ENCODE measurements at places on chromosomes 16 and 17.

DNA sequence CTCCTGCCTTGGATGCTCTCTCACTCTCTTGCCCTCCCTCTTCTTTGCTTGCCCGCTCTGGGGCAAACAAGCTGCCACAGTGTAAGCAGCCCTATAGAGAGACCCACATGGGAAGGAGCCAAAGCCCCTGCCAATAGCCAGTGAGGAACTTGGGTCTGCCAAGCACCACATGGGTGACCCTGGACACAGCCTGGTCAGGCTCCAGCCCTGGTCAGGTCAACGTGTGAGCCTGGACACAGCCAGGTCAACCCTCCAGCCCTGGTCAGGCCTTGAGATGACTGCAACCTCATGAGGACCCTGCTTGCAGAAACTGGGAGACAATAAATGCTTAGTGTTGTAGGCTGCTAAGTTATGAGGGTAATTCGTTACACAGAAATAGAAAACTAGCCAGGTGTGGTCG lies 14.3 kb upstream of the PHOSPHO1 start:
- DNase-seq: no peak

GRCh38 chr16:50198802-50199403 lies 45.8 kb downstream of the TENT4B start:
- DNase-seq: no peak

GRCh38 chr17:74484066-74484465 lies 17.6 kb downstream of the CD300A start:
- DNase-seq: no peak

- DNase-seq: no peak
Observed at GRCh38 chr16:20826039-20826566, 19.8 kb downstream of the REXO5 start.

DNA sequence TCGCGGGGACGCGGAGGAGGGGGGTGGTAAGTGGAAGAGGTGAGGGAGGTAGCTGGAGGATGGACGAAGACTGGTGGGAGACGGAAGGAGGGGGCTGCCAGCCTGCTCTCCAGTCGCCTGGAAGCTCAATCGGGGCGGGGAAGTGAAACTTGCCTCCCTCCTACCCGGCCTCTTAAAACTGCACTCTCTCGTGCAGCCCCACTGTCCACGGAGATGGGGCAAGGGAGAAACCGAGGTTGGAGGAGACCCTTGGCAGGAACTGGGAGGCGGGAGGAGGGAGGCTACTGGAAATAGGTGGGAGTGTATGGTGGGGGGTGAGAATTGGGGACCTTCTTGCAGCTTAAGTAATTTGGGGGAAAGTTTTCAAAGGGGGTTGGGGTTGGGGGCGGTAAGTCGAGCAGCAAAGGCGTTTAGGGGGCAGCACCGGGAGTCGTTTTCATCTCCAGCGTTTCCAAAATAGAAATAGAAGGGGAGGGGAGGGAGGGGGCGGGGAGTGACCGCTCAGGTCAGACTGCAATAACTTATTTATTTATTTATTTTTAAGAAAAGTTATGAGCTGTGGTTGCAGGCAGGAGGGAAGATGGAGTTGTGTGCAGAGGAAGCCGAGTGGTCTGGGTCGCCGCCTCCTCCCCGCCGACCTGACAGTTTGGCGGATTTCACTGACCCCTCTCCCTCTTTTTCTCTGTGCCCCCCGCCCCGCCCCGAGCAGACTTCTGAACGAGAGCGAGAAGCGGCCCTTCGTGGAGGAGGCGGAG lies 1.4 kb downstream of the SOX9 start:
- DNase-seq: no peak

GRCh38 chr17:82231562-82232321 lies 2.9 kb downstream of the SLC16A3 start:
- DNase-seq: peak; percentile 87

DNA sequence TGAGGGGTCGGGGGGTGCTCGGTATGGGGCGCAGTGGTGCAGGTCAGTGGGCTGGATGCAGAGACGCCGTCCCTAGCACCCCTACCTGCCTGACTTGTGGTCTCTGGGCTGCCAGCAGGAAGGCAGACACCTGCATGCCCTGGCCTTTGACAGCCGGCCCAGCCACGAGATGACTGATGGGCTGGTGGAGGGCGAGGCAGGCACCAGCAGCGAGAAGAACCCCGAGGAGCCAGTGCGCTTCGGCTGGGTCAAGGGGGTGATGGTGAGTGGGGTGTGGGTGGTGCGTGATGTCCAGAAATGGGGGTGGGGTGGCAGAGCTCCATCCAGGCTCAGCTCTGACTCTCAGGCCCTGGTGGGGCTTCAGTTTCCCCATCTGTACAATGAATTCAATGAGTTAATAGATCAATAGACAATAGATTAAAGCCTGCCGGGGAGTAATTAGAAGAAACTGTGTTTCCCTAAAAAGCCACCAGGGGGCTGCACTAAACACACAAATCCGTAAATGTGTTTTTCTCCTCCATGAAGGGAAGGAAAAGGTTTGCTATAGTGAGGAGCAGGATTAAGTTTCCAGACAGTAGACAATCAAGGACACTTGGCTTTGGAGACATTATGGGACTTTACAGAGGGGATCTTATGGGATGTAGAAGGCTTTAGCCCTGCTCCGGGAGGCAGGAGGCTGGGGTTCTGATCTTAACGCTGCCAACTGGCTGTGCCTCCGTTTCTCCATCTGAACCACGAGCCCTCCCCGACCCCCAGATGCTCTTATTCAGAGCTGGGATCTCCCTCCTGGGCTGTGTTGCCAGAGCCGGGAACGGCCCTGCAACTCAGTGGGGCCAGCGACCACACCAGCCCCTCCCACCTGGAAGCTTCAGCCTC lies 2.2 kb downstream of the SLC12A3 start:
- DNase-seq: peak; percentile 25

- no peak for DNase-seq
Observed at GRCh38 chr16:58442547-58442946, 50.3 kb downstream of the GINS3 start.

GRCh38 chr17:561116-561515 lies 153.5 kb downstream of the VPS53 start:
- peak; percentile 62 for DNase-seq

DNA sequence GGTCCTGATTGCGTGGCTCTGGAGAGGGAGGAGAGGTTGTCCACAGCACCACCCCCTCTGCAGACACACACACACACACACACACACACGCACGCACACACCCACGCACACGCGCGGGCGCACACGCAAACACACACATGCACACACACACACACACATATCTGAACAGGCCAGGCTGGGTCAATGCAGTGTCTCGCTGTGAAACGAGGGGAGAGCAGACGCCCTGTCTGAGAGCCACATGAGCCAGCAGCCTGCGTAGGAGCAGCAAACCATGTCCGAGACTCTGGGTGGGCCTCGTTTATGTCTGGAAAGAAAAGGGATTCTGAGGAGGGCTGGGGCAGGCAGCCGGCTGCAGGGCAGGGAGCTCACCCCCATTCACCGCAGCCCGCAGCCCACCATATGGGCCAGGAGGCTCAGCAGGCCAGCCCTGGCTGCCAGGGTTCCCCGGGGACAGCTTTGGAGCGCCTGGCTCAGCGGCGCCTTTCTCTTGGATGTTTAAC lies 93.3 kb upstream of the TNRC6C start:
- no peak for DNase-seq

GRCh38 chr17:62109378-62109902 lies 44.4 kb upstream of the MED13 start:
- peak; percentile 79 for DNase-seq

DNA sequence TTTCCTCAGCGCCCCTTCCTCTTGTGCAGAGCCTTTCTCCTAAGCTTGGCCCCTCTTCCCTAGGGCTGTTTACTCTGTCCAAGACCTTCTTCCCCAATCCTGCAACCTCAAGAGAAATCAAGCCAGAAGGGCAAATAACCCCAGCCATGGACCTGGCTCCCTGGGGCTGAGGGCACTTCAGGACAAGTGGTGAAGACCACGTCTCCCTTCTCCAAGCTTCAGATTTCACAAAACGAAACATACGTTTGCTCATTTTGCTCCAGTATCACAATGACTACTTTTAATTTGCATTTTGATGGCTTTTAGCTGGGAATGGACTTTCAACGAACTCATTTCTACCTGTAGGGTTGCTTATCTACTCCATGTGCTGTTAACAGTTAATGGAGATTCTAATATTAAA lies 139.8 kb upstream of the CACNG5 start:
- DNase-seq: no peak

DNA sequence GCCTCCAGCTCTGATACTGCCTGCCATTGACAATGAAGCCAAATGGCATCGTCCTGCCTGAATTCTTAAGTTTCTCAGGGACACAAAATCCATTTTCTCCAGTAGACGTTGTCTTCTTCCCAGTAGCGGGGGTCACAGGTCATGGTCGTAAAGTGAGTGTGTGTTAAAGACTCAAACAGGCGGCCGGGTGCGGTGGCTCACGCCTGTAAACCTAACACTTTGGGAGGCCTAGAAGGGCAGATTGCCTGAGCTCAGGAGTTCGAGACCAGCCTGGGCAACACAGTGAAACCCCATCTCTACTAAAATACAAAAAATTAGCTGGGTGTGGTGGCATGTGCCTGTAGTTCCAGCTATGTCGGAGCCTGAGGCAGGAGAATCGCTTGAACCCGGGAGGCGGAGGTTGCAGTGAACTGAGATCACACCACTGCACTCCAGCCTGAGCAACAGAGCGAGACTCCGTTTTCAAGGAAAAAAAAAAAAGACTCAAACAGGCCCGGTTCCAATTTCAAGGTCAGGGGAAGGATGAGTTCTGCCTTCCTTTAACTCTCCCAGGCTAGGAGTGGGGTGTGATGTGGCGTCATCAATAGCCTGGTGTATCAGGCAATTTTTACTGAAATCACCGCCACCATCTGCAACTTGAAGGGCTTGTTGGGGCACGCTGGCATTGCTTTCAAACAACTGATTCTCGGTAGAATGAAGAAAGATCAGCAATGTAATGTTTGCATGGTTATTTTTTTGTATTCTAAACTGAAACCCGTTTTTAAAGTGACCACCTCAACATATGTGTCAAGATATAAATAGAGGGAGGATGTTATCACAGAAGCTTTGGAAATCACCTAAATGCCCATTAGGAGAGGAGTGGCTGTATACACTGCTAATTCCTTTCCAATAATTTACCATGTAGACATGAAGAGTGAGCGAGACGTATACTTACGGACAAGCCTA lies 91.0 kb downstream of the WSCD1 start:
- no peak for DNase-seq

GRCh38 chr17:10119203-10120108 lies 79.0 kb downstream of the GAS7 start:
- DNase-seq: no peak

GRCh38 chr16:88914750-88915368 lies 48.4 kb upstream of the PABPN1L start:
- no peak for DNase-seq

- no peak for DNase-seq
Observed at GRCh38 chr17:4305224-4305623, 41.4 kb upstream of the ANKFY1 start.

- DNase-seq: no peak
Observed at GRCh38 chr16:53305743-53306142, 128.5 kb upstream of the RBL2 start.

- no peak for DNase-seq
Observed at GRCh38 chr16:48284772-48285409, 37.6 kb upstream of the ABCC11 start.

DNA sequence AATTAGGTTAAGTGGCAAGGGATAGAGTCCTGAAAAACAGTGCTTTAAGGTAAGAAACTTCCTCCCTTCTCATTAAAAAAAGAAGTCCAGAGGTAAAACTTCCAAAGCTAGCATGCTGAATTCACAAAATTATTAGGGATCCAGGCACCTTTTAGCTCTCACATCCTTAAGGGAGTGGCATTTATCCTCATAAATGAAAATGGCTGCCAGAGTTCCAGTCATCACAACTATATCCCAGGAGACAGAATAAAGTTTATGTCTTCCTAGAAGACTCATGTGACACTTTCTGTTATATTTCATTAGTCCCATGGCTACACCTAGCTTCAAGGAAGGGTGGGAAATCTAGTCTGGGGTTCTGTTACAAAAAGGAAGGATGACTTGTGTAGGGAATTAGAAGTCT lies 23.3 kb upstream of the ADORA2B start:
- DNase-seq: no peak

GRCh38 chr17:76492989-76493501 lies 8.2 kb downstream of the RHBDF2 start:
- peak; percentile 71 for DNase-seq

GRCh38 chr16:6265968-6266367 lies 1066.7 kb upstream of the RBFOX1 start:
- DNase-seq: no peak

GRCh38 chr16:75477680-75478473 lies 13.4 kb upstream of the TMEM170A start:
- DNase-seq: no peak

Measured in RCC 7860 (cell line).